Fibroblast of skin of left biceps (primary cell): ENCODE measurements at places on chromosomes 6 and 20.

DNA sequence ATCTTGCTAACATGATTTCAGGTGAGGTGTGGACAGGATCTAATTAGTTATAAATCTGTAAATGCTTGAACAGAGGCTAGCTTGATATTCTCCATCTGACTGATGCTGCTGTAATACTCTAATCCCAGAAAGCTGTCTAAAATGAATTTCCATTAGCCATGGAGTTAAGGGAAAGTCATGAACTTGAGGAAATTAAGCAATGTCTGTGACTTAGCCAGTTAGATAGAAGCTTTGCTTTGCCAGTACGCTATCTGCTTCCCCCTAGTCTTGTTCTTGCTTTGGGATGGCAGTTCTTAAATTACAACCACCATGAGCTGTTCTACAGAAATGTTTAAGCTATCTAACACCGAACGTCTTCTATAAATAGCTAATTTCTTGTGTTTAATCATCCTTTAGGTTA, 195.7 kb downstream of the PRL start:
- DNase-seq = no peak

- peak; percentile 77 for DNase-seq
Measured at GRCh38 chr6:45714741-45715507, 300.7 kb downstream of the CLIC5 start.

DNA sequence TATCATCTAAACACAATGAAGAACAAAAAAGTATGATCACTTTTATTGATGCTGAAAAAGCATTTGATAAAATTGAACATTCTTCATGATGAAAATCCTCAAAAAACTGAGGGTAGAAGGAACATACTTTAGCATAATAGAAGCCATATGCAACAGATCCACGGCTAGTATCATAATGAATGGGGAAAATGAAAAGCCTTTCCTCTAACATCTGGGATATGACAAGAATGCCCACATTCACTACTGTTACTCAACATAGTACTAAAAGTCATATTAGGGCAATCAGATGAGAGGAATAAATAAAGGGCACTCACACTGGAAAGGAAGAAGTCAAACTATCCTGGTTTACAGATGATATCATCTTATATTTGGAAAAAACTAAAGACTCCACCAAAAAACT, 256.6 kb downstream of the RFPL4B start:
- peak; percentile 19 for DNase-seq

DNA sequence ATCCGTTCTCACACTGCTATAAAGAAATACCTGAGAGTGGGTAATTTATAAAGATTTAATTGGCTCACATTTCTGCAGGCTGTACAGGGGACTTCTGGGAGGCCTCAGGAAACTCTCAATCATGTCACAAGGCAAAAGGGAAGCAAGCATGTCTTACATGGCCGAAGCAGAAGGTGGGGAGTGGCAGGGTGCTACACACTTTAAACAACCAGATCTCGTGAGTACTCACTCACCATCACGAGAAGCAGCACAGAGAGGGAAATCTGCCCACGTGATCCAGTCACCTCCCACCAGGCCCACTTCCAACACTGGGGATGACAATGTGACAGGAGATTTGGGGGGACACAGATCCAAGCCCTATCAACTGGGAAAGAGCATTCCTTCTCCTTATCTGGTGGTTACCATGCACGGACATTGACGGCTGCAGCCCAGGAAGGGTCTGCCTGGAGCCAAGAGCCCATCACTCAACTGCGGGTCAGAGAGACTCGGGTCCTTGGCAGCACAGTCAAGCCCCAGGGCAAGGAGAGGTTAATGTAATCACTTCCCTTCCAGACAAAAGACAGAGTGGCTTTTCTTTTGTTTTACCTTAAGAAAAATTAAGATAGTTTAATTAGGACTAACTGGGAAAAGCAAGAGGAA, 112.3 kb upstream of the CST7 start:
- no peak for DNase-seq

DNA sequence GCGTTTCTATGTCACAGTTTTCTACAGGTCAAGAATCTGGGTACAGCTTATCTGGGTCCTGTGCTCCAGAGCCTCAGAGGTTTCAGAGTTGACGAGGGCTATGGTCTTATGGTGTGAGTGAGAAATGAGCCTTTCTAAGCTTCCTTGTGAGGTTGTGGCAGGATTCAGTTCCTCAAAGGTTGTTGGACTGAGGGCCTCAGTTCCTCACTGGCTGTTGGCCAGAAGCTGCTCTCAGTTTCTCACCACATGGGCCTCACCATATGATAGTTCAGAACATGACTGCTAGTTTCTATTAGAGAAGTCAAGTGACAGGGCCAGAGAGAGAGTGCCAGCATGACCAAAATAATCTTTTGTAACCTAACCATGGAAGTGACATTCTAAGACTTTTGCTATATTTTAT, 96.1 kb downstream of the NUS1 start:
- no peak for DNase-seq
